ENCODE measurements at places on chromosomes 6 and 20. TPM values are rescaled to one million over a fixed set of nuclear protein-coding genes. Genes with fewer than 3 reads are reported as not detected.

The RSPH3 gene
- total RNA-seq, result 2.0 TPM

The LZTS3 gene
- 9.4 TPM for total RNA-seq

The PLCB4 gene
- total RNA-seq, result 2.1 TPM

The SLC25A27 gene
- total RNA-seq, result 4.4 TPM

The HAO1 gene
- not detected for total RNA-seq

The PKIG gene
- total RNA-seq, result 23.0 TPM

The CYP39A1 gene
- 1.8 TPM for total RNA-seq

The PGC gene
- not detected for total RNA-seq

The ULBP3 gene
- 4.6 TPM for total RNA-seq

The TMEM217 gene
- total RNA-seq, result 0.23 TPM

The GID8 gene
- total RNA-seq, result 28.0 TPM

The HEY2 gene
- total RNA-seq, result not detected

The NHLRC1 gene
- 2.0 TPM for total RNA-seq

The REM1 gene
- total RNA-seq, result not detected

The CMTR1 gene
- 17.8 TPM for total RNA-seq

The SLC24A3 gene
- 0.08 TPM for total RNA-seq

The VWA7 gene
- 0.19 TPM for total RNA-seq

The ETV7 gene
- 0.11 TPM for total RNA-seq

The MTO1 gene
- 34.1 TPM for total RNA-seq

The TINAG gene
- total RNA-seq, result not detected

The HRH3 gene
- not detected for total RNA-seq

The C6orf58 gene
- not detected for total RNA-seq

The VSTM2L gene
- 9.0 TPM for total RNA-seq

The CTAGE9 gene
- total RNA-seq, result not detected

The SRMS gene
- total RNA-seq, result 0.39 TPM

The KIAA1755 gene
- total RNA-seq, result not detected

The LST1 gene
- total RNA-seq, result not detected

The NEDD9 gene
- 6.6 TPM for total RNA-seq
